ENCODE measurements at places on chromosomes 2 and 18.

GRCh38 chr2:218272531-218273212 lies 2.4 kb downstream of the PNKD start:
- DNase-seq = peak; percentile 49

- DNase-seq = no peak
Observed at GRCh38 chr2:1406434-1406833, 6.8 kb upstream of the TPO start.

GRCh38 chr2:229835596-229836283 lies 86.1 kb downstream of the TRIP12 start:
- DNase-seq = no peak

- DNase-seq = no peak
Observed at GRCh38 chr2:95278637-95279225, 4.5 kb downstream of the PROM2 start.

DNA sequence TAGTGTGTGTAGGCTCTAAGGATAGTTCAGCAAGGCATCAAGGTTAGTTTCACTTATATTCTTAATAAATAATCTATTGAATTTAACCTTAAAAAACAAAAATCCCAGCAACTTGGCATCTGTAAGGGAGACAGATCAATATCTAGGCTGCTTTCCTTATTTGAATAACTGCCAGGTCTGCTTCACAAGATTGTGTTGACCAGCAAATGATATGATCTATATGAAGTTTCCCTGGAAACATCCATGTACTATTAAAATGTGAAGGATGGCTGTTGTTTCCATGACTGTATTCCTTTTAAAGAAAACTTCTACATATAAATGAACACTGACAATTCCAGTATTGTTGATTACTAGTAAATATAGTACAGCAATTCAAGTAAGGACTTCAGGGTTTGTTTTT lies 109.4 kb downstream of the SPTBN1 start:
- DNase-seq = no peak

GRCh38 chr2:100104718-100105677 lies 37.4 kb downstream of the AFF3 start:
- DNase-seq = no peak

DNA sequence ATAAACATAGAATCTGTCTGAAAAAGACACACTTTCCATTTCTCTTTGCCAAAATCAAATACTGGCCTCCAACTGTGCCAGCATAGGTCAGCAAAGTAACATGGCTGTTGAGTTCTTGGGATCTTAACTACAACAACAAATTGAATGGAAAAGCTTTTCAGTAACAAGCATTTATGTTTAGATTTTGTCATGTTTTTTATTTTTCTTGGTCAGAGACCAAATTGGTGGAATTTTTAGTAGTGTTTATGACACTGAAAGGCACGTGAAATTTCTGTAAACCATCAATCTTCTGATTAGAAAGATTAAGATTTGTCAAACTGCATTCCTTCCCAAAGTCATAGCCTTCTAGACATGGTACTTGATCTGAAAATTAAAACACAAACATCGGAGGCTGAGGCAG lies 77.6 kb downstream of the PDE1A start:
- no peak for DNase-seq

- no peak for DNase-seq
Observed at GRCh38 chr2:40097691-40098385, 318.8 kb upstream of the THUMPD2 start.

GRCh38 chr2:218827701-218828476 lies 3.7 kb downstream of the PRKAG3 start:
- DNase-seq = no peak

DNA sequence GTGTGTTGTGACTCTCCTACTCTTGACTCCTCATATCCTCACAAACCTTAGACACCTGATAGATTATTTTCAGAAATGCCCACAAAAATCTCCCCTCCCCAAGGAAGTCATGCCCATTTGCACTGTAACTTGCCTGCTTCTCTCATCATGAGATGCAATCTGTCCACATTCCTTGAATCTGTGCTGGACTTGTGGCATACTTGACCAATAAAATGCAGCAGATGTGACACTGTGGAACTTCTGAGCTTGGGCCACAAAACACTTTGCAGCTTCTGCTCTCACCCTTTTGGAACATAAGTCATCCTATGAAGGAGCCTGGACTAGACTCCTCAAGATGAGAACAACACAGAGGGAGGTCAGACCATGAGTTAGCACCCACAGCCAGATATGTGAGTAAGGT lies 4.4 kb upstream of the PID1 start:
- no peak for DNase-seq

DNA sequence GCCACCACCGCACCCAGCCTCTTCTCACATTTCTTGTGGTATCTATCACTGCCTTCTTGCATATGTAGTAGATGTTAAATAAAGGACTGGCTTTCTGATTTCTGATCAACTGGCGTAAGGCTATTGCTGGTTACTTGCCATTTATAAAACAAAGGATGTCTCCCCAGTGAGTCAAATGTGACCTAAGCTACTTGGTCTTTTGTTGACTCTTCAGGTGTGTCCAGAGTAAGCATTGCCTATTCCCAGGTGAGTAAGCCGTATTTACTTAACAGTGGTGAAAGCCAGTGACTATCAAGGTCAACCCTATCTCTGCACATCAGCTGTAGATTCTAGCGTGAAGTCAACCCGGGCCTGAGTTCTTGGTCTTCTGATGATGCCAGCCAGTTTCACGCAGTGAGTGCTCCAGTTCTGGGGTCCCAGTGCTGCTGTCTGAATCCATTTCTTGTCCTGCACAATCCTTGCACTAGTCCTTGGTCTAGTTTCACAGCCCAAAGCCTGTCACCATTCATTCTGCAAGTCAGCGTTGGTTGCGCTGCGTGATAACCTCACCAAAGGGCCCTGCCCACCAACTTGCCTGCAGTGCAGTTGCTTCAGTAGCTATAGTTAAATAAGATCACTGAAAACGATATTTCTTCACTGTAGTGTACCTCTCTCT lies 120.2 kb downstream of the GBX2 start:
- no peak for DNase-seq

DNA sequence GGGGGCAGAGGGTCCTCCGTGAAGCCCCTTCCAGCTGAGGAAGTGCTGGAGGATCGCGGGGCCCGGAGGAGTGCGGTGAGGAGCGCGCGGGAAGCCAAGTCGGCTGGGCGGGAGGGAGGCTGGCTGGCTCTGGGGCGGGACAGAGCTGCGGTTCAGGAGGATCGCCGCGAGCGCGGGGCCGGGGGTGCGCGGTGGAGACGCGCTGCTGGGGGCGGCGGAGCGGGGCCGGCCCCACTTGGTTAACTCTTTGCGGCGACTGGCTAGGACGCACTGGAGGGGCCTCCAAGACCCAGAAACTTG lies 464 bp downstream of the CYBRD1 start:
- no peak for DNase-seq

GRCh38 chr2:166188084-166188483 lies 60.3 kb upstream of the SCN1A start:
- DNase-seq = no peak

GRCh38 chr18:12598181-12598930 lies 59.6 kb downstream of the SPIRE1 start:
- DNase-seq = no peak
